ENCODE measurements at places on chromosomes 11 and 22.

DNA sequence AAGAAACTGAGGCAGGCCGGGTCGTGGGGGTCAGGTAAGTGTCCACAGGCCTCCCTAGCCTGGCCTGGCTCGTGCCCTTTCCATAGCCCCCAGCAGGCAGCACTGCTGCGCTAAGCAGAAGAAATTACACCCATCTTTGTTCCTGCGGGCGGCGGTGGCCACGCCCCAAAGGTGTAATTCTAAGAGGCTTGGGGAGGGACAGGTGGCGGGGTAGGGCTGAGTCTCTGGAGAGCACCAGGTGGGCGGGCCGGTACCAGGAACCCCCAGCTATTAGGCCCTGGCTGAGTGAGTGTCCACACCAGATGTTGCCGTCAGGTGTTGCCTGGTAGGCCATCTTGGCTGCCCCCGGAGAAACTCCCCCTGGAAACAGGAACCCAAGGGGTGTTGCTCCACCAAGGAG lies 12.3 kb upstream of the ARAP1 start:
- DNase-seq: peak; percentile 56

- no peak for DNase-seq
Observed at GRCh38 chr22:20024650-20025397, 3.9 kb downstream of the TANGO2 start.

GRCh38 chr11:119188067-119188466 lies 2.8 kb downstream of the NHERF4 start:
- DNase-seq: no peak

DNA sequence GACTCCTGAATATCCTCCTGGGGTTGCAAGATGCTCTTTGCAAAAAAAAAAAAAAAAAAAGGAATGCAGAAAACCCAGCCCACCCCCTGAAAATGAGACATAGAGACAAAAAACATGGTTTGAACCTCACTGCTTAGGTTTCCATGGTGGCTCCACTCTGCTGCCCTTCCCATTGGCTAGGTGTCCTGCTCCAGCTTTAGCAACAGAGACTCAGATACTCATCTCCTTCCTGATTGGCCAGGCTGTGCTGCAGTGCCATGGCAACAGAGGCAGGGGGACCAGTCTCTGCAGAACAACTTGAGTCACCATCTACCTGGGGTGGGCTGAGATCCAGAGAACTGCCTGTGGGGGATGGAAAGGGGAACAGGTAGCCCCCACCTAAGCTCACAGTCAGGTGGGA lies 17.4 kb upstream of the YWHAH start:
- peak; percentile 33 for DNase-seq

DNA sequence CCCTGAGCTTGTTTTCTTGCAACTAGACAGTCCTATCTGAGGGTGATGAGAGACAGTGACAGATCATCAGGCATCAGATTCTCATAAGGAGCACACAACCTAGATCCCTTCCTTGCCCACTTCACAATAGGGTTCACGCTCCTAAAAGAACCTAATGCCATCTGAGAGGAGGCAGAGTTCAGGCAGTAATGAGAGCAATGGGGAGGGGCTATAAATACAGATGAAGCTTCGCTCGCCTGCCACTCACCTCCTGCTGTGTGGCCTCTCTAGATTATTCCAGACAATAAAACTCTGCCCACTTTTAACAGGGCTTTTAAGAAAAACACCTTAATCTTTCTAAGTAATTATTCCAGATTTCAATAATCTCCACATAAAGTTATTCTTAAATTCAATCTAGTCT lies 43.9 kb upstream of the PAK1 start:
- DNase-seq: peak; percentile 10

DNA sequence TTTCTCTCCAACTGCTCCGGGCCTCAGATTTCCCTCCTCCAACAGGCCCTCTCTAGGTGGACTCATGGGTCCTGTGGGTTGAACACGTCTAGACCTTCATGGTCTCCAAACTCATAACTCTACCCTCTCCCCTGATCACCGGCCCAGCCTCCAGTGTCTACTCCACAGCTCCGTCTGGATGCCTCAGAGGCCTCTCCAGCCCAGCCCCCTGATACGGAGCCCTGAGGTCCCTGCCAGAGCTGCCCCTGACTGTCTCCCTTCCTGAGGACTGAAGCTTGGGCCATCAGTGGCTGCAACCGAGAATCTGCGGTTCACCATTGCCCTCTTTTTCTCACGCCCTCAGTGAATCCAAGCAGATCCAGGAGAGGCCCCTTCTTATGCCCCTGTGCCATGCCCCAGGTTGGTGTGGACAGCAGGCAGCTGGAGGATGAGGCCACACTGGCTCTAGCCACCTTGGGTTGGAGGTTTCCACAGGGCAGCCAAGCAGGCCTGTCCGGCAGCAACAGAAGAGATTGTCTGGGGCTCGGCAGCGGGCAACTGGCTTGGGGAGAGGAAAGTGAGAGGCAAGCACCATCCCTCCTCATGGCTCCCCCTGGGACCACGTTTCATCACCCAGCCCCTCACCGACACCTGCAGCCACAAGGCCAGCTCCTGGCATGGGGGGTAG lies 104.6 kb upstream of the FGF3 start:
- no peak for DNase-seq

- DNase-seq: peak; percentile 41
Observed at GRCh38 chr11:8333376-8333775, 69.7 kb upstream of the LMO1 start.

DNA sequence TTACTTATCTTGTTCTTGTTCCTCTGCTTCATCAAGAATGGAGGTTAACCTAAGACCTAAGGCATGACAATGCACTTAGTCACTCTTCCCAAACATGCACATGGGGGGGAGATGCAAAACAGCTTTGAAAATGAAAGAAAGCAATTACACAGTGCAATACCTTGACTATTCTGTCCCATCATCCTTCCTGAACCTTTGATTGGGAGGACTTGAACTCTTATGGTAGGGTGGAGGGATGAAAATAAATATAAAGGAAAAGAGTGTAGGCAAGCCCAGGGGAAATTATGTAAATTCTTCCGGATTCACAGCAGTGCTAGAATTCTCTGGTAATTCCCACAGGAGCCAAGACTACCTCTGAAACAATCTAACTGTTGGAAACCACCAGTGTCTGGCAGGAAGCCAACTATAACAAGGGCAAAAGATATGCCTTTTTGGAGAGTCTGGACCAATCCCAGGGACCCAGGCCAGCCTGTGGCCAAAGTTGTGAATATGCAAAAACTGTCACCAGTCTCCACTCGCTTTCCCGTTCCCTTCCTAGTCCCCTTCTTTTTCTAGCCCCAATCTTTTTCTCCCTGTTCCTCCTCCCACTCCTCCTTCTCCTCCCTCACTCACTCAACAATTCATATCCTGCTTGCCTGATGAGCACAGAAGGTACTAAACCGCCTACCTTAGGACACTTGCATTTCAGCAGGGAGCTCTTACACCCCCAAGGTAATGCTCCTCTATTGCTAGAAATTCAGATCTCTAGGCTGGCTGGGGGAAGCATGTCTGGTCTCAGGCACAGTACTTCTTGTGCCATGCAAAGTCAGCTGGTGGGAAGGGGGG lies 2.5 kb upstream of the RCN1 start:
- no peak for DNase-seq

DNA sequence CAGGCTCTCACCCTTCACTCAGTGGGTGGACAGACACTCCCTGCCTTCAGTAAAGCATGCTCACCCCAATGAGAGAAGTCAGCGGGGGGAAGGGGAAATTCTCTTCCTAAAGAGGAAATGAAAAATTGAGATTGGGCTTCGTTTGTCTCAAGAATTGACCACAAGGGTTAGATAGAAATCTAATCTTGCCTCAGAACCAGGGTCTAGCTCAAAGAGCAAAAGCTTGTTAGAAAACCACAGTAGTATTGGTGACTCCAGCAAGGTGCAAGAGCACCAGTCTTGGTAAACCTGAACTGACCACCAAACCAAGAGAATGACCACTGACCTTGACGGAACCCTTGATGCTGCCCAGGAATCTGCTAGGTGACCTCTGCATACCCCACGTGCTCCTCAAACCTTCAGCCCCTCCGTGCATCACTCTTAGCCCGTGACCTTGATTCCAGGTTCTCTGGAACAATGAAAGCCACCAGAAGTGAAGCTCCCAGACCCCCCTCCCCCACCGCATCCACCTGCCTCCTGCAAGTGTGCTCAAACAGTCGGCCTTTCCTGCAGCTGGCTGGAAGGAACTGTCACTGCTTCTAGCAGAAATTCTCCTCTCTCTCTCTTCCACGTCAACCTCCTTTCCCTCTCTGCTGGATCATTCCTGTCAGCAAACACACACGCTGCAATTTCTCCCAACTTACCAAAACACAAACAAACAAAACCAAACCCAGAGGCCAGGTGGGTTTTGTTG lies 3.1 kb upstream of the TMA7B start:
- DNase-seq: no peak

- no peak for DNase-seq
Observed at GRCh38 chr22:37811867-37812266, 4.1 kb downstream of the GCAT start.

- peak; percentile 56 for DNase-seq
Observed at GRCh38 chr11:47979378-47980087, 826 bp upstream of the PTPRJ start.

- no peak for DNase-seq
Observed at GRCh38 chr11:24560324-24560723, 63.5 kb downstream of the LUZP2 start.

DNA sequence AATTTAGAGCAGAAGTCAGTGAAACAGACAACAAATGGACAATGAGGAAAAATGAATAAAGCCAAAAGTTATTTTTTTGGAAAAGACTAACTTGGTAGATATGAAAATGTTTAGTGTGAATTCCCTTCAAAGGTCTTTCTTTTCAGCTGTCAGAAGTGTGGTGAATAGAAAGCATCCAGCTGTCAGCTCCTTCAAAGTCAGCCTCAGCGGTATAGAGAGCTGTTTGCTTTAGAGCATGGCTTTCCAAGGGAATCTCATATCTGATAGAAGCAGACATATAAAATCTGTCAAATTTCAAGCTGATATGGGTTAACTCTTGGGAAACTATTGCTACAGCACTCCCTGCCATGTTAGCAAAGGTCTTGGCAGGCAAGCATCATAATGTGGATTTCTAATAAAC lies 309.3 kb downstream of the CASP12 start:
- DNase-seq: no peak

GRCh38 chr11:74634537-74634936 lies 42.2 kb downstream of the POLD3 start:
- peak; percentile 76 for DNase-seq

GRCh38 chr11:62875698-62876478 lies 4.8 kb upstream of the SLC3A2 start:
- DNase-seq: peak; percentile 44

GRCh38 chr11:74923125-74923524 lies 25.8 kb downstream of the XRRA1 start:
- DNase-seq: no peak

DNA sequence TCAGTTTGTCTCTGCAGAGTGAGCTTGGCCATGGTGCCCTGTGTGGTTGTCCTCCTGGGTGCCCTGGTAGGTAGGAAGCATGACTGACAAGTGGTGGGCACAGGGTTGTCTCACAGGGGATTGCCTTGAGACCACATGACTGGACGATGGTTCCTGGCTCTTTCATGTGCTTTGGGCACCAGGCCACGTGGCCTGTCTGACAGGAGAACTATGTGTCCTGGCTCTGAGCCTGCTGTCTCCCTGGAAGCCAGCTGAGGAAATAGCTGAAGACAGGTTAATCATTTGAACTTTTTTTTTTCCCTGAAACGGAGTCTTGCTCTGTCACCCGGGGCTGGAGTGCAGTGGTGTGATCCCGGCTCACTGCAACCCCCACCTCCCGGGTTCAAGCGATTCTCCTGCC lies 93.2 kb downstream of the LDLRAD3 start:
- no peak for DNase-seq

- DNase-seq: no peak
Observed at GRCh38 chr11:78259777-78260487, 71.2 kb downstream of the USP35 start.

DNA sequence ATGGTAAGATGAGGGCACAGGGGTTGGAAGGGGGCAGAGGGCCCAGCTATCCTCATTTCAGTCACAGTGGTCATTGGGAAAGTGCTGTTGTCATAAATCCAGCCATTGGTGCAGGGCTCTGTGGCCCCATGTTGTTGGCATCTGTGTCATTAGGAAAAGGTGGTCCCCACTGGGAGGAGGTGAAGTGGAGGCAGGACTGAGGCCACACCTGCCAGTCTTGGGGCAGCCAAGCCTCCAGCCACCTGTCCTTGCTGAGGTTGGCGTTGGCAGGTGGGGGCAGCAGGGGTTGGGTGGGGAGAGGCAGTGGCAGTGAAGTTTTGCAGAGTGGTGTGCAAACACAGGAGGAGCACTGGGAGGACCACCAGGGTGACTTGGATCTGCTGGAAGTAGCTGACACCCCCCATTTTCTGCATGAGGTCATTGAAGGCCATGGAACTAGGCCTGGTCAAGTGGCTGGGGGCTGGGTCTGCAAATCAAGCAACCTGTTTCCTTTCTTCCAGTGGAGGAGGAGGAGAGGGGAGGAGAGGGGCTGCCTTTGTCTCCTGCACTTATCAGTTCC lies 25.3 kb downstream of the SLC22A6 start:
- DNase-seq: no peak
